ENCODE measurements at places on chromosomes 7 and 10.

GRCh38 chr7:80968606-80969005 is 49.8 kb upstream of the SEMA3C start:
- DNase-seq, result no peak

- DNase-seq, result no peak
Measured at GRCh38 chr7:136167991-136168390, 190.8 kb upstream of the MTPN start.

DNA sequence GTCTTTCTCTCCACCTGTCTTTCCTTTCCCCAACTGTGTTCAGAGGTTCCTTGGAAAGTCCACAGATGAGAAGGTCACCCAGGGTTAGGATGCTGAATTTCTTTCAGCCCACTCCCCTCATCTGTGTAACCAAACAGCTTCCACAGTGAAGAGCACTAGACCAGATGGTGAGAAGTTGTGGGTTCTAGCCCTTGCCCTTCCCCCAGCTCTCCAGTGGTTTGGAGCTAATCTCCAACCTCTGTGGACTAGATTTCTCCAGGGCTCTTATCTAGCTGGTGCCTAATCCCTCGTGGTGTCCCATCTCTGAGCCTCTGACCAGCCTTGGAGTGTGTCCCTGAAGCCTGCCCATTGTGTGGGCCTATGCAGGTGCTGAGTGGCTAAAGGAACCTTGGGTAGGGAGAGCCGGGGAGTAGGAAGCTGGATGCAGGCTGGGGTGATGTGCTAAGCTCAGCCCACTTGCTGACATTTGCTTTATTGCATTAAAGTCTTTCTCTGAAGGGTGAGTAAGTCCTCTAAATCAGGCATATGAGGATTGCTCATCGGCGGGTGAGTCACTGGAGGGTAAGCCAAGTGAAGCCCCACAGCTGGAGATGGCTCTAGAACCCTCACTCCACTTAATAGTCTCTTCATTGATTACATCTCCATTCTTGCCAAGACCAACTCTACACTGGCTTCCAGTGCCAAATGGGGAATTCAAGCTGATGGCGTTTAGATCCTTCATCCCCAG is 14.9 kb downstream of the DUSP5 start:
- peak; percentile 56 for DNase-seq

- no peak for DNase-seq
Measured at GRCh38 chr10:6314620-6315205, 112.0 kb downstream of the PFKFB3 start.

- no peak for DNase-seq
Measured at GRCh38 chr10:14146501-14146900, 184.2 kb downstream of the FRMD4A start.

- DNase-seq, result no peak
Measured at GRCh38 chr10:119286983-119287633, 79.7 kb downstream of the GRK5 start.

DNA sequence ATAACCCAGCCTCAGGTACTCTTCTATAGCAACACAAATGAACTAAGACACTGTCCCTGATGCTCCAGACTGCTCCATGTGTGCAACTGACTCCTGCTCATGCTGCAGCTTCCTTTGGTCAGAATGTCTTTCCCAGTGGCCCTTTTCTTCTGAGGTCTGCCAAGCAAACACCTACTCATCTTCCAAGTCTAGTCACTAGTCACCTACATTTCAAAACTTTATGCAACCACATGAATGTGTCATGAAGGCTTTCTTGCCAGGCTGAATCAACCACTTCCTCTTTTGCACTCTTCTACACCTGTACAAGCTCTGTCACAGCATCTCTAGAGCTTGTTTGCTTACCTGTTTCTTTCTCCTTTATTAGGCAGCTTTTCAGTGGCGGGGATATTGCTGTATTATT is 75.8 kb downstream of the LSMEM1 start:
- DNase-seq, result peak; percentile 21

- no peak for DNase-seq
Measured at GRCh38 chr10:110847374-110847773, 24.4 kb upstream of the PDCD4 start.

DNA sequence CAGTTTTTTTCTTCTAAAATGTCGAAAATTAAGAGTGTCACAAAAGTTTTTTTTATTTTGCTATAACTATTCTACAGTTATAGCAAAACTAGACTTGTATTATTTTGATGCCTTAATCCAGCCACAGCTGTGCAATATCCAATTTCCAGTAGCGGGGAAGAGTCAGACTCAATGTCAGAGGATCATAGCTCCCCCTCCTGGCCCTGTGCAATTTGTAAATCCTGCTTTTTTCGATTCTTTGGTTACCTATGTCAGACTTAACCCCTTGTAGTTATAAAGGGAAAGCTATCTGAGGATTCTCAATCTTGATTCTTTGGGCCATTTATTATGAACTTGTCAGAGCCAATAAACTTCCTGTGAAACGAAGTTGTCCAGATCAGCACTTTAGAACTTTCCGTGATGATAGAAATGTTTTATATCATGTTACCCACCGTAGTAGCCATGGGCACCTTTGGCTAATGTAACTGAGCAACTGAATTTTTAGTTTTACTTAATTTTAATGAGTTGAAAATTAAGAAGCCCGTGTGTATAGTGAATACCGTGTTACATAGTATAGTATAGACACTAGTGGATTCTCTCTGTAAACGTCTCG is 87.7 kb upstream of the PRKCQ start:
- no peak for DNase-seq

- no peak for DNase-seq
Measured at GRCh38 chr10:117552156-117552631, 9.6 kb downstream of the EMX2 start.

DNA sequence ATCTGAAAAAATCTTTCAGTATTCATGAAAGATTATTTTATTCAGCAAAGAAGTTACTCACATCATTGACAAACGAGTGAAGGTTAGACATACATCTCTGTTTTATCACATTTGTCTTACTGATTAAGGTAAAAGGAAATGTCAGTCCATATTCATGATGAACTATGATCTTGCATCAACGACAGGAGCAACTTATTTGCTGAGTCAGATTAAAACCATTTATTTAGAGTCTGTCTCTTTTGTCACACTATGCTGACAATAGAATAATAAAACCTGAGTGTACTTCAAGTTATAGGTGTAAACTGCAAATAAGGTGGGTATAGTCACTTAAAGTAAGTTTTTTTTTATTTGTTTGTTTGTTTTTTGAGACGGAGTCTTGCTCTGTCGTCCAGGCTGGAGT is 216.5 kb upstream of the SEMA3C start:
- no peak for DNase-seq

DNA sequence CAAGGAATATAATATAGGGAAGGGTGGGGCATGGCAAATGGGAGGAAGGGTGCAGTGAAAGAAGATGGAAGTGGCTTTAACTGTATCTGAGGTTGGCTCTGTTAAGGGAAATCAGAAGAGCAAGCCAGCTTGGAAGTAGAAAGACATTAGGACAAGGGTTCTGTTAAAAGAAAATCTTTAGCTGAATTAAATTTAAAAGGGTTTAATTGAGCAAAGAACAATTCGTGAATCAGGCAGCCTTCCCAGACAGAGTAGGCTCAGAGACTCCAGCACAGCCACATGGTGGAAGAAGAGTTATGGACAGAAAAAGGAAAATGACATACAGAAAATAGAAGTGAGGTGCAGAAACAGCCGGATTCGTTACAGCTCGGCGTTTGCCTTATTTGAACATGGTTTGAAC is 42.0 kb downstream of the FAM13C start:
- DNase-seq, result no peak

DNA sequence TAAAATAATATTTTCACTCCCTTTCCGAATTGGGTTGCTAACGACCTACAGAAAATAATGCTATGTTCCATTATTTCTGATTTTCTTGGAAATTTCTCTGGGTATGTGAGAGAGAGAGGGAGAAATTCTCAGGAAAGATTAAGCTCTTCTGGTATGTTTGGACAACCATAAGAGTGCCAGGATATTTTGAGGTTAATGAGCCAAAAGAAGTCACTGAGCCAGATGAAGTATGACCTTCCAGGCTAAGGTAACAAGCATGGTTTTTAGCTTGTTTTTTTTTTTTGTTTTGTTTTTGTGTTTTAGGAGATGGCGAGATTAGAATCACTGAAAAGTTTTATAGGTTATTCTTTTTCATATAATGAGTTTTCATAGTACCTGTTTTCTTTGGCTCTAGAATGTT is 171.0 kb upstream of the FOXP2 start:
- no peak for DNase-seq

DNA sequence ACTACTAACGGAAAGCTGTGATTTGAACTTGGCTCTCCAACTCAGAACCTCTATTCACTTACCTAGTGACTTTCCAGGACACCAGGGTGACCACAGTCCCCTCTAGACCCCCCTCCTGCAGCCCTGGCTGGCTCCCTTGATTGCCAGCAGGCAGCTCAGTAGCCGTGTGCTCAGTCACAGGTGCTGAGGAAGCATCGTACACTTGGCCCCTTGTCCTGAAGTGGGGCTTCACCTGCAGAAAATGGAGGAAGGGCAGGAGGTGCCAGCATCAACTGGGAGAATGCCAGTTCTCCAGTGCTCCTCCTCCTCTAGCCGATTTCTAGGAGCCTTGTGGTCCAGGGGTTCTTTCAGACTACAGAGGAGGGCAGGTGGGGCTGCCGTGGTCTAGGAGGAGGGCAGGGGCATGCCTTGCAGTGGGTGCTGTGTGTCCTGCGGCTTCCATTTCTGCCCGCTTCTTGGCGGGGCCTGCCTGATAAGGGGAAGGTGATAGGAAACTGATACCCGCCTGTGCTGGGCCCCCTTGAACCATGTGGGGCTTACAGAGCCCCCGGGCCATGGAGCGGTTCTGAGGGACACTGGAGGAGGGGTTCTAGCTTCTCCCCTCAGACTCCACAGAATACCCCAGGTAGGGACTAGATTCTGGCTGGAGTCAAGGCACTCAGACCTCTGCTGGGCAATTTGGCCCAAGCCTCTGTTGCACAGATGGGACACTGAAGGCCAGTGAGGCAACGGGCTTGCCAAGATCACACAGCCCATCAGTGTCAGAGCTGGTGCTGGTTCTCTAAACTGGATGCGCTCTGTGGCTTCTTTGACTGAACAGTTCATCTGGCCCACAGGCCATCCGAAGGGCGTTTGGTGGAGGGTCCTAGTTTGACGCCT is 14.0 kb downstream of the FAM241B start:
- DNase-seq, result no peak

DNA sequence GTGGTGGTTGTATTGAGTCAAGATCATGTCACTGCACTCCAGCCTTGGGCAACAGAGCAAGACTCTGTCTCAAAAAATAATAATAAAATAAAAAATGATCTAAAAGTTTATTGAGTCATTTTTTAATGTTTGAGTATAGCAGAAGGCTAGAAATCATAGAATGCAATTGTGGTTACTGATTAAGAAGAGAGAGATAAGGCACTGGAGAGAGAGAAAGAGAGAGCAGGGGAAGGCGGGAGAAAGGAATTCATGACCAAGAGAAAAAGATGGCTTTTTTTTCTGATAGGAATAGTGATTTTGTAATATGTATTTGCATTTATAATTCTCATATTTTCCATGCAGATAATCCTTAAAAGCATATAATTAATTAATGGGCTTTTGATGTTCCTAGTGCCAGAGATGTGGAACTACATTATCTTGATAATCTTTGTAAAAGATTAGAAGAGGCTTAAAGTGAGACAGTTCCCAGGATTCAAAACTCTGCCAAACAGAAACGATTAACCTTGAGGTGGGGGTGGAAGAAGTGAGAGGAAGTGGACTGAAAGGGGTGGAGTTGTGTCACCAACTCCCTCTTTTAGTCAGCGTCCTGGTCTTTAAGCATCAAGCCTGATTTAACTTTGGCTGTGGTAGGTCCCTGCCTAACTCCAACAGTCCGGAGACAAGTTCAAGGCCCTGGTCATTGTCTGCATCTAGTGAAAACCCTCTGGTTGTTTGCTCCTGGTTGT is 76.2 kb downstream of the CHN2 start:
- DNase-seq, result no peak

GRCh38 chr10:131553121-131553520 is 241.6 kb upstream of the TCERG1L start:
- DNase-seq, result no peak

DNA sequence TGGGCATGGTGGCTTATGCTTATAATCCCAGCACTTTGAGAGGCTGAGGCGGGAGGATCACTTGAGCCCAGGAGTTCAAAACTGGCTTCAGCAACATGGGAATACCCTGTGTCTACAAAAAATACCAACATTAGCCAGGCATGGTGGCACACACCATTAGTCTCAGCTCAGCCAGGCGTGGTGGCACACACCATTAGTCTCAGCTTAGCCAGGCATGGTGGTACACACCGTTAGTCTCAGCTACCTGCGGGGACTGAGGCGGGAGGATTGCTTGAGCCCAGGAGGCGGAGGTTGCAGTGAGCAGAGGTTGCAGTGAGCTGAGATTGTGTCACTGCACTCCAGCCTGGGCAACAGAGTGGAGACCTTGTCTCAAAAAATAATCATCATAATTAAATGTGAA is 9.0 kb downstream of the LRRC27 start:
- no peak for DNase-seq

- DNase-seq, result no peak
Measured at GRCh38 chr7:55641811-55642210, 69.5 kb upstream of the VOPP1 start.

DNA sequence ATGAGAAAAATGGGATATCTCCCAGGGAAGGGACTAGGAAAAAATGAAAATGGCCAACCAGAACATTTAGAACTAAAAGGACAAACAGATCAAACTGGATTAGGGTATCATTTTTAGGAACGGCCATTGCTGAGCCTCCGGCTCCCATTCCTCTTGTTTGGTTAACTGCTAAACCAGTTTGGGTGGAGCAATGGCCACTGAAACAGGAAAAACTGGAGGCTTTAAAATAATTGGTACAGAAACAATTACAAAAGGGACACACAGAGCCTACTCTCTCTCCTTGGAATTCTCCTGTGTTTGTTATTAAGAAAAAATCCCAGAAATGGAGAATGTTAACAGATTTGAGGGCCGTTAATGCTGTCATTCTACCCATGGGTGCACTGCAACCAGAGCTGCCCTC is 4.7 kb upstream of the CHST3 start:
- DNase-seq, result no peak

DNA sequence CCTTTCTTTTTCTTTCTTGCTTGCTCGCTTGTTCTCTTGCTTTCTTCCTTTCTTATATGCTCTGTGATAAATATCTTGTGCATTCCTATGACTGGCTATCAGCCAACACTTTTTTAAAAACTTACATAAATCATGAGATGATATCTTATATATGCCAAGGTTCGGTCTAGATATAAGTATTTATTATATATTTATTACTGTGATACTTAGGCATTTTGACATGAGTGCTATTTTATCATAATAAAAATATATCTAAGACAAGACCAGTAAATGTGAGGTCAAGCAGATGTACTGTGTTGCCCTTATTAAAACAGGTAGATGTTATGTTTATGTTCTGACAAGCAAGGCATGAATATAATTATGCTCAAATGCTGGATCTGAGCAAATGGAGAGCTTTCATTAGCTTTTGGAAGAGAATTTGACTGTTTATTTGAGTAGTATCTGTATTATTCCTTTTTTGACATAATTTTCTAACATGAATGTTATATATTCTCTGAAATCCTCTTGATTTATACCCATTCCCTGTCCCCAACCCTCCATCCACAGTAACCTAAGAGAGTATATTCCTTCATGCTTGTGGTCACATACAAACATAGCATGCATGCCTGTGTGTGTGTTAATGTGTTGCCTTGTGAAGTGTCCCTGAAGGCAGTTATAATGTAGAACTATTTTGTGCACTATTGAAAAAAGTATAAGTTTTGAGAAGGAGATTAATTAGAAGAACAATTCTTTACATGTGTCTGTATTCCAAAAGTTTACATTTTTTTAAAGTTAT is 158.0 kb downstream of the HDAC9 start:
- DNase-seq, result no peak
